Breast epithelium (tissue), 4 donors: ENCODE measurements at places on chromosomes 5 and 9.

GRCh38 chr5:3199962-3200755 is 395.5 kb upstream of the IRX1 start:
- no peak for DNase-seq

DNA sequence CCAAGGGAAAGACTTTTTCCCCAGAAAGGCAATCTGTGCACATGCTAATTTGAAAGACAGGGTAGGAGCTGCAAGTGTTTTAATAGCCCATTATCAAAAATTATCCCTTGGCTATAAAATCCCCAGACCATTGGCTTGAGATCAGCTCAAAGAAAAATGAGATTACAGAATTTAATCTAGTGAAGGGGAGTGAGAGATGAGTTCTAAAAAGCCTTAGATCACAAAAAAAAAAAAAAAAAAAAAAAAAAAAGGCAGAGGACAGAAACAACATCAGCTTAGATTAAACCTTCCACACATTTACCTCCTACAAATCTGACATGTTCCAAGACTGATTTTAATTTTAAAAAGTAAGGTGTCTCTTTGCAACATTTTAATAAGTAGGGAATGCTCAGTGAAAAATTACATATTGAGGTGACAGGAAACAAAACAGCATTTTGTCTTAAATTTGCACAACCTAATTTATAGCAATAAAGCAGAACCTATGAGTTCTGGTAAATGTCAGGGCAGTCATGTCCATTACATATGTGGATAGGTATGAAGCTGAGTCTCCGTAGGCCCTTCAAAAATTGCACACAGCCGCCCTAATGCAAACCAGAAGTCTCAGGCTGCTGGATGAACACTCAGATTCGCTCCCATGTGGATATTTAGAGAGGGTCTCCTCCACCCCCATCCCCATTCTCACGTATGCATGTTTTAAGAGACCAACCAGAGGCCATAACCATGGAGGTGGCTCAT is 43.4 kb downstream of the NFIB start:
- no peak for DNase-seq

- no peak for DNase-seq
Measured at GRCh38 chr9:3397766-3398165, 128.0 kb downstream of the RFX3 start.

DNA sequence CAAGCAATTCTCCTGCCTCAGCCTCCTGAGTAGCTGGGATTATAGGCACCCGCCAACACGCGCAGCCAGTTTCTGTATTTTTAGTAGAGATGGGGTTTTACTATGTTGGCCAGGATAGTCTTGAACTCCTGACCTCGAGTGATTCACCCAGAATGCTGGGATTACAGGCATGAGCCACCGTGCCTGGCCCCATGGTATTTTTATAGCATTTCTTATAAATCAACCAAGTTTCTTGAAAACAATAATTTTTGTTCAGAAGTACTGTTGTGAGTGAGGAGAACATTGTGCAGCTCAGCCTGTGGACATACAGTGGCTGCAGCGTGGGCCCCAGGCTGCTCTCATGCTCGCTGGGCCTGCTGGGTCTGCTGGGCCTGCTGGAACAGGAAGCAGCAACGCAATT is 45.3 kb downstream of the MAP1B start:
- DNase-seq, result no peak

DNA sequence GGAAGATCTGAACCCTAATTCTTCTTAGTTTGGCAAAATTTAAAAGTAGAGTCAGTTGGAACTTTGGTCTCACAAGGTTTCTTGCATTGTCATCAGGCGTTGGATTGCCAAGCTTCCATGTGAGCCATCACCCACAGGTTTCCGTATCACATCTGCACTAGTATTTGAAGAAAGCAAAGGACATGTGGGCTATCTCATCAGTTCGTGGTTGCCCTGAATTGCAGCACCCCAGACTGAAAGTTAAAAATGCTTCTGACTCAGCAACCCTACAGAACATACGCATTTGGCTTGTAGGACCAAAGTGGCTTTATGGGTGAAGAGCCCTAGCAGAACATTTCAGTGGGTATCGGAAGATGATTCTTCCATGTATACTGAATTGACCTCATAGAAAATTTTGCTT is 358.0 kb downstream of the ENC1 start:
- DNase-seq, result no peak

GRCh38 chr5:2579126-2579525 is 172.4 kb downstream of the IRX2 start:
- DNase-seq, result no peak

DNA sequence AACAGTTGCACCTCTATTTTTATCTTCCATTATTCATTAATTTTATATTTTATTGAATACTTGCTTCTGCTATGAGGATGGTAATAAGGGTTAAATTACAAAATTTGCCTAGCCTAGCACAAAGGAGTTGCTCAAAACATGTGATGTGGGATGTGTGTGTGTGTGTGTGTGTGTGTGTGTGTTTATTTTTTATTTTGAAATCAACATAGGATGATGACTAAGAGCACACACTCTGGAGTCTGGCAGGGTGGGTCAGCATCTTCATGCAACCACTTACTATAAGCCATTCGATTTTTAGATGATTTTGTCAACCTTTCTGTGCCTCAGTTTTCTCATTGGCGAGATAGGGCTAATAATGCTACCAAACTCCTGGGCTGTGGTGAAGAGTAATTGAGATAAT is 57.7 kb upstream of the MAMDC2 start:
- DNase-seq, result no peak

DNA sequence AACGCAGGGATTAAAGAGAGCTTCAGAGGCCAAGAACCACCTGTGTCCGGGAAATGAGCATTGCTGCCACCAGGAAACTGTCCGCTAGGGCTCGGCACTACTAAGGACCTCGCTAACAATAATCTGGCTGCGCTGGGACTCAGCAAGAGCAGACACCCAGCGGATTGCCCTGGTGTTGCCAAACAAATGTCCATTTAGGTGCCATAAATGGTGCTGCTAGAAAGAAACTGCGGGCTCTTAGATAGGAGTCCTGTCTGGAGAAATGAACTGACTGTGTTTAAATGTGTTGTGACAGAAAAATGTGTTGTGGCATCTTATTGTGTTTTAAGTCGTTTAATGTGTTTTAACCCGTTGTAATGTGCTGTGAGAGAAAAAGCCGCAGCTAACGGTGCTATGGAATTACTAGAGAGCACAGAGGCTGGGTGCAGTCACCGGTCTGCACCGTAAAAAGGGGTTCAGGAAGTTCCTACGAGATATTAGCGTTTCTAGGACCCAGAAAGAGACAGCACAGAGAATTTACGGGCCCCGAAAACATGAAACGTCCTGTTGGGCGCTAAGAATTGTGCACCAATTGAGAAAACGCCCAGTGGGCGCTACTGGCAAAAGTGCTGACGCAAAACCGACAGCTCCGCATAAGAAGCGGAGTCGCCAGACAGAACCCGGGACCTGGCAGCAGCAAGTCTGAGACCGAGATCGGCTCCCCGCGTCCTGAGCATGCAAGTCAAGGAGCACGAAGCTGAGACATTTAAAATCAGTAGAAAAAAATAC is 90.6 kb downstream of the ANXA2R start:
- no peak for DNase-seq

- no peak for DNase-seq
Measured at GRCh38 chr5:175520321-175520720, 42.0 kb downstream of the SFXN1 start.

DNA sequence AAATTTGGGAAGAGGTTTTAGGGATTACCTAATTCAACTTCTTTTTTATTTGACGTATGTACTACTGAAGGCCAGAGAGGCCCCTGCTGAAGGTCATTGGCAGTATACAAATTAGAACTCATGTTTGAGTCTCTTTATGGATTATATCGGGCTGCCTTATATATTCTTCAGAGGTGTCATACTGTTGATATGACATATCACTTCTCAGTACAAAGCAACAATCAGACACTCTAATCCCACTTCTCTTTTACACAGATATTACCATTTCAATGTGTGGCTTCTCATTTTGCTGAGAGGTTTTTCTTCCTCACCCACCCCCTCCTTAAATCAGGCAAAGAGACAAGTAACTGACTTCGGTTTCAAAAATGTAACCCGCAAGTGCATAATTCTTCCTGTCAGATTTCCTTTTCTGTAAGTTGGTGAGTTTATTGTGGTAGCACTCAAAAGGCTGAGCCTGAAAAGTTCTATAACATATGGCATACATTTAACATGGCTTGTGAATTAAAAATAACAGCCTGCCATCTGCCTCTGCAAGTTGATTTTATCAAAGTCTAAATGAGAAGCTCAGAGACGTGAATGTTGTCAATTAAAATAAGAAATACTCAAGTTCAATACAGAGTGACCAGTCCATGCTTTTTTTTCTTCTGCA is 163.6 kb upstream of the RORB start:
- DNase-seq, result no peak

GRCh38 chr9:128438343-128439109 is 17.3 kb upstream of the ODF2 start:
- DNase-seq, result peak; percentile 90

DNA sequence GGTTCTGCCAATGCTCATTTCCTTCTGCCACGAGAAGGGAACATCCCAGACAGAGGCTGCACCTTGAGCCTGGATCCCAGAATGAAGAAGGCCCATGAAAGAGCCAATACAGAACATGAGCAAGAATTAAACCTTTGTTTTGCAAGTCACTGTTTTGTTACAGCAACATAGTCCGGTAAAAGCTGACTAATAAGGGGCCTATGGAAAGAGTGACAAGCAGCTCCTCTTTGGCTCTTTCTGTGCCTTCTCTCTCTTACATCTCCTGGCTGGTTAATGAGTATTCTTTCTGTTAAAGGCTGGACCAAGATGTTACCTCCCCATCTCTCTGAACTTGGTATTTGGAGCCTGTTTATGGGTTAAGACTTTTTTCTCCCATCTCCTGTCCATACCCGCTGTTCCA is 10.8 kb downstream of the GFRA3 start:
- DNase-seq, result no peak

DNA sequence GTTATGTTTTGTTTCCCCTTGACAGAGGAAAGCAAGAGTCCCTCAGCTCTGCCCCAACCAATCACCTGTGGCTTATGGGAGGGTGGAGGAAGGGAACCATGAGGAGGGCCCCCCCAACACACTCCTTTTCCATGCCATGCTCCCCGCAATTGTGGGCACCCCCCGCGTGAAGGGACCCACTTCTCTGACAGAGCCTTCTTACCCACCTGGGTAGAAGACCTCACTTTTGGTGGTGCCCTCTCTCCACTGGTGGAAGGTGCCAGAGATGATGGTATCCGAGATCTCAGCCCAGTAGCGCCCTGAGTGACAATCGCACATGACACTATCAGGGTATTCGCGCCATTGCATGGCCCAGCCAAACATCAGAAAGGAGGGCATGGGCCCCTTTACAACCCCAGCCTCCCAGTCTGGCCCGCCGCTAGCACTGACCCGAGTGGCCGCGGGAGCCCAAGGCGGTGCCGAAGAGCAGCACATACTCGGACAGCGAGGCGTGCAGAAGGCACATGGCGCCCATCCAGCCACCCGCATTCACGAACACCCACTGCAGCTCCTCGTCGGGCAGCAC is 714 bp downstream of the SIGMAR1 start:
- no peak for DNase-seq

DNA sequence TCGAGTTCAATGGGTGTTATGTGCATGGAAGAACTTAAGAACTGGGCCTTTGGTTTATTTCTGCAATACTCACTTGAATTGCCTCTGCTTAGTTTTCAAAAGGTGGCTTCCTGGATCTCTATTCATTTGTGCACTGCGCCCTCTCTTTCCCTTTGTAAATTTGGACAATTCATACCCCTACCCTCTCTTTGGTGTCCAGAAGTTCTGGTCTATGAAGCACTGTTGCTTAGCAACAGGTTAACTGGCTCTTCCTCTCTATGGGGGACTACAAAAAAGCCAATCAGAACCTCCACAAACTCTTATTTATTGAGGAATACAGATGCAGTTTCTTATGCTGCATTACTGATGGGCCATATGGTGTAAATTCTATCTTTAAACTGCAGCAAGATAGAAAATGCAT is 13.5 kb upstream of the FAM120A start:
- no peak for DNase-seq

DNA sequence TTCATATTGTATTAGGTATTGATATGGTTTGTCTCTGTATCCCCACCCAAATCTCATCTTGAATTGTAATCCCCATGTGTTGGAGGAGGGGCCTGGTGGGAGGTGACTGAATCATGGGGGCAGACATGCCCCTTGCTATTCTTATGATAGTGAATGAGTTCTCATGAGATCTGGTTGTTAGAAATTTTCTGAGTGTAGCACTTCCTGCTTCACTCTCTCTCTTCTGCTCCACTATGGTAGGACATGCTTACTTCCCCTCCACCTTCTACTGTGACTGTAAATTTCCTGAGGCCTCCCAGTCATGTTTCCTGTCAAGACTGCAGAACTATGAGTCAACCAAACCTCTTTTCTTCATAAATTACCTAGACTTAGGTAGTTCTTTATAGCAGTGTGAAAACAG is 187.4 kb upstream of the SLC24A2 start:
- DNase-seq, result no peak

DNA sequence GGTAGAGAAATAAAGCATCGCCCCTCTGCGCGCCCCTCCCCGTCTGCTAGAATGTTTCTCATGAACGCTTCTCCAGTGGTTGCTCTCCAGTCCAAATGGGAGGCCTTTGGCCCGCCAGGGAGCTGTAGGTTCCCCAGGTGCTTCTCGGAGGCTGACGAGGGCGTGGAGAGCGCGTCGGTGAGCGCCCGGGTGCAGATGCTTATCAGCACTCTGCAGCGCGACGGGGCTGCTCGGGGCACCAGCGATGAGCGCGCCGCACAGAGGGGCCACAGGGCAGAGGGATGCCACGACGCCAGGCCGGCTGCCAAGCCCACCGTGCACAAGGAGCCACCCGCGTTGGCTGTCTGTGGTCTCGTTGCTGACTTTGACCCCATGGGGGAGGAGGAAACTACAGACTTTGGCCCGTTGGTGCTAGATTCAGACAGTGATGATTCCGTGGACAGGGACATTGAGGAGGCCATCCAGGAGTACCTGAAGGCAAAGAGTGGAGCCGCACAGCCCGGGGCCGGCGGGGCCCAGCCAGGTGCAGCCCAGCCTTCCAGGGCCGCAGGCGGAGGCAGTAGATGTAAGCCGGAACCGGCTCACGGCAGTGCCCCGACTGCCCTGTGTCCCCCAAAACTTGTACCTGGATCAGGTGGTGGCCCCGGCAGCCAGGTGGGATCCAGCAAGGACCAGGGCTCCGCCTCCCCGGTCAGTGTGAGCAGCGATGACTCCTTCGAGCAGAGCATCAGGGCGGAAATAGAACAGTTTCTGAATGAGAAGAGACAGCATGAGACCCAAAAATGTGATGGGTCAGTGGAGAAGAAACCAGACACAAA is 5.1 kb downstream of the PPP1R26 start:
- DNase-seq, result no peak

DNA sequence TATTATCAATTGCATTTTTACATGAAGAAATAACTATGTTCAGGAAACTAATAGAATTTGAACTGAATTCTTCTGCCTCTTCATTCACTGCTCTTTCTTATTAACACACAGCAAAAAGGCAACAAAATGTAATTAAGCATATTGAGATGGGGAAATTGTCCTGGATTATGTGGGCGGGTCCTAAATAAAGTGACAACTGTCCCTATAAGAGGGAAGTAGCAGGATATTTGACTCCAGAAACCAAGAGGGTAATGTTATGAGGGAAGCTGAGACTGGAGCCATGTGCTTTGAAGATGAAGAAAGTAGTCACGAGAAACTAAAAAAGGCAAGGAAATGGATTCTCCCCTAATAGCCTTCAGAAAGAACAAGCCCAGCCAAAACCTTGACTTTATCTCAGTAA is 311.2 kb upstream of the PIK3R1 start:
- DNase-seq, result no peak
